ENCODE measurements at places on chromosomes 1 and 21. TPM values are rescaled to one million over a fixed set of nuclear protein-coding genes. Genes with fewer than 3 reads are reported as not detected.

The CD5L gene
- polyA plus RNA-seq, result not detected

The S100A7 gene
- 0.98 TPM for polyA plus RNA-seq

The BMP8B gene
- 3.4 TPM for polyA plus RNA-seq

DNA sequence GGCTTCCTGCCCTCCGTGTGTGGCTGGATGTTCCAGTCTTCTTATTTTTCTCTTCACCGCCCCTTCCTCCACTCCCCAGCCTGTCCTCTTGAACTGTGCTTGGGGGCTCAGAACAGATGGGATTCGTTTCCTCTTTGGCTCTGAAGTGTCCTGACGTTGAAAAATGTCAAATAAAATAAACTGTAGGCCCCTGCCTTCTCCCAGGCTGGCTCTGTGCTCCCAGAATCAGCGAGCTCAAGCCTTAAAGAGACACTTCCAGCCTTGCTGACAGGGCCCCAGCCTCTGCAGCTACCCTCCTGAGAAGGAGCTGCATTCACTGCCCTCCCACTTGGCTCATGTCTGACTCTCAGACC is 104.2 kb upstream of the IPO9 start:
- DNase-seq, result peak; percentile 84

DNA sequence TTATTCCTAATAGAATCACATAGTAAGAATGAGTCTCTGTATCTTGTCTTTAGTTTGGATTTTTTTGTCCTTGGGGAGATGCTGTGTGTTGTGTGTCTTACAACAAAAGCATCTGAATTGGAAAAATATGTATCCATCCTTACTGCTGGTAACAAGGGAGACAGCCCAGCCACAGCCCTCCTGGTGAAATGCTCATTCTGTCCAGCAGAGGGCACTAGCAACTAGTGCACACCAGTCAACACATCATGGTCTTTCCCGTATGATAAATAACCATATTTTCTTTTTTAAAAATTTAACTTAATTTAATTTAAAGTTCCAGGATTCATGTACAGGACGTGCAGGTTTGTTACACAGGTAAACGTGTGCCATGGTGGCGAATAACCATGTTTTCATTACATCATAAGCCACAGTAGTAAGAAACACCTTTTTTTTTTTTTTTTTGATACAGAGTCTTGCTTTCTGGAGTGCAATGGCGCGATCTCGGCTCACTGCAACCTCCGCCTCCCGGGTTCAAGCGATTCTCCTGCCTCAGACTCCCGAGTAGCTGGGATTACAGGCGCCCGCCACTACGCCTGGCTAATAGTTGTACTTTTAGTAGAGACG is 245.1 kb downstream of the PTBP2 start:
- peak; percentile 49 for DNase-seq

- peak; percentile 36 for DNase-seq
Measured at GRCh38 chr1:178262120-178262500, 168.2 kb downstream of the RASAL2 start.

GRCh38 chr1:11684070-11684469 is 3.1 kb upstream of the MAD2L2 start:
- no peak for DNase-seq

DNA sequence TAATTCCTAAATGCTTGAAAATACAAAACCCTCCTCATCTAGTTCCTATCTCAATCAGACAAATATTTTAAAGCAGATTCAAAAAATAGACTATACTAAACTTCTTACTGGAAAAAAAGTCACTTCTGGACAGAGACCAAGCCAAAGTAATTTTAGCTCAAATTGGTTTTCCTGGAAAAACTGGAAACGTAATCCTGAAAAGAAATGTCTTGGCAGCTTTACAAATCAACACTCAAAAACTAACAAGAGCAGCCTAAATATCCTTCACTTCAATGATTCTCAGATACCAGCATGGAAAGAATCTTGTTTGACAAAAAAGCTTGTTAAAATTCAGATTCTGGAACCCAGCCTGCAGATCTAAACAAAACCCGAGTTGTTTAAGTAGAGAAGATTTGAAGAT is 9.1 kb upstream of the GPR88 start:
- peak; percentile 47 for DNase-seq

- DNase-seq, result no peak
Measured at GRCh38 chr1:232303222-232303620, 326.7 kb downstream of the SIPA1L2 start.

DNA sequence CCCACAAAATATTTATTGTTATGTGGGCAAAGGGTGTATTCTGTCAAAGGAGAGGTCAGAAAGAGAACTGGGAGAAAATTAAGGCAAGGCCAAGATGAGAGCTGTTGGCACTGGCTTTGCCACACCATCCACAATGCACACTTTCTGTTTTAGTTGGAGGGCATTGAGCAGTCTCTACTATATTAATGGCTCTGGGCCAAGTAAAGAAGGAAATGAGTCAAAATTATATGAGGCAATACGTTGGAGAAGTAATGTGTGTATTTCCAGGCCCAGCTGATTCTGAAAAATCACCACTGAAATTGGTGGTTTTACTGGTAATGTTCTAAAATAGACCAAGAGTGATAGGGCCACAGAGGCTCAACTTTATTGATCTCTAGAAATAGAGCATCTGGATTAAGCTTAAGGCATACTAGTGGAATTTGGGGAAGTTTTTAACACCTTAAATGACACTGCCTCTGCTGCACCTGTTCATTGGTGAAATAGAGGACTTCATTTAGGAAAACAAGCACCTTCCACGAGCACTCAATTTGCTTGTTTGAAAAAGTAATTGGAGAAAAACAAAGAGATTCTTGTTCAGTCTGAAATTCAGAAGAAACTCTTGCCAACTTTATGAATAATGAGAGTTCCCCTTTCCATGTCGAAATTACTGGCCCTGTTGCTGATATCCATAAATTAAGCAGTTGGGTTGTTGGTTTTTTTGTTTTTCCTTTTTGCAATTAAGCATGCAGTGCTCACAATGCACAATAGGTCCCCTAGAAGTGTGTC is 424.9 kb downstream of the ADGRL2 start:
- no peak for DNase-seq

DNA sequence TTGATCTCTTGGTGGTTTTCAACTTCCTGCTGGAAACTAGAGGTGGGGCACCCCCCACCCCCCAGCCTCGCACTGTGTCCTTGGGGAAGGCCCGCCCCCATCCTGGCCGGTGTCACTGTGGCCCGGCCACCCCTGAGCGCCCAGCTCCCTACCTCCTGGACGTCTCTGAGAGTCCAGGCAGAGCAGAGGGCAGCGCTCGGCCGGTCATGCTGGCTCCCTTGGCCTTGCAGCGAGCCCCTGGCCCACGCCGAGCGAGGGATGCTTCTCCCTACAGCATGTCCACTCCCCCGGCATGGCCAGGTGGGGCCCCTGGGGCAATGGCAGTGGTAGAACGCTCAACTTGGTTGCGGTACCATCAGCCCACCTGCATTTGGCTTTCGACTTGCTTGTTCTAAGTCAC is 28.7 kb upstream of the TRAPPC10 start:
- no peak for DNase-seq

All from renal pelvis (tissue), 12 donors.